ENCODE measurements at places on chromosomes 16 and 17.

- no peak for DNase-seq
These were observed 23.2 kb downstream of the USP43 start for GRCh38 chr17:9668517-9668916.

DNA sequence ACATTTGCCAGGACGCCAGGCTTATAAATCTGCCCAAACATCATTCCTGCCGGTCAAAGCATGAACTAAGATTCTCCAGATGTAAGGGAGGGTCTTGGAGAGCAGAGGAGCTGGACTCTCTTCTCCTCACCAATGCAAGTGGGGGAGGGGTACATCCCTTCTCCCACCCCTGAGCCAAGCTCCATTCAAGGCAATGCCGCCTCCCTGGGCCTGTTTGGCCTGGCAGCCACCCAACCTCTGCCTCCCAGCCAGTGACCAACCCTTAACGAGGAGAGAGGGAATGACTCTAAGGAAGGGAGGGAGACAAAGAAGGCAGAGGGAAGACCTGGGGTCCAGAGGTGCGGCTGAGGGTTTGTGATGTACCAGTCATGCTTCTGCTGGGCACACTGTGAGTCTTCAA lies 13.8 kb downstream of the C17orf50 start:
- no peak for DNase-seq

DNA sequence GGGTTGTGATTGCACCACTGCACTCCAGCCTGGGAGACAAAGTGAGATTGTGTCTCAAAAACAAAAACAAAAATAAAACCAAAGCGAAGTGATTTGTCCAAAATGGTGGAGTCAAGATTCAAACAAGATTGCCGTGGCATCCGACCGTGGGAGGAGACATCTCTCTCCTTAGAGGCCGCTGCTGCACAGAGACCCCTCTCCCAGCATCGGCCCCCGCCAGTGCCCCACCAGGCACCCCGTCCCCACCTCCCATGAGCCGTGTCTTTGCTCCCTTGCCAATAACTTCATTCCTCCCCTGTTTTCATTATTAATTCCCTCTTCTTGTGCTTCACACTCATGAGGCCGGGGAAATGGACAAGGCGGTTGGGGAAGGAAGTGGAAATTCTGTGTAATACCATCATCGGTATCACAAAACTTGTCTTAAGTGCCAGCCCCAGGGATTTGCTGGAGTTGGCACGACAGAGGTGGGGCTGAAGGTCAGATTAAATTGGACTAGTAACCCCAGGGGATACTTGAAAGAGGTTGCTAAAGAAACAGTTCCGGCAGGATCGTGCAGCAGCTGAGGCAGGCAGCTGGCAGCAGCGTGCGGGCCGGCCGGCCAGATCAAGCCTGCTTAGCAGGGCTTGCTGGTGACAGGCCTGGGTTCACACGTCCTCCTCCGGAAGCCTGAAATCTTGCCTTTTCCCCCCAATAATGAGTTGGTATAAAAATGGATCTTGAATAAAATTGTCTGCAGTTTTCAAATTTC lies 66.8 kb downstream of the RTN4RL1 start:
- no peak for DNase-seq

GRCh38 chr16:2518823-2519710 lies 1.1 kb upstream of the AMDHD2 start:
- DNase-seq = no peak

- DNase-seq = peak; percentile 51
These were observed 14.4 kb downstream of the TTC19 start for GRCh38 chr17:16013943-16014407.

Data from GM03348 (cell line).